Stimulated activated CD4-positive, alpha-beta T cell treated with anti-CD3 and anti-CD28 coated beads, Interleukin-2, amount 100 ng/mL, for 4 hours (primary cell): ENCODE measurements at places on chromosomes 3 and 15.

DNA sequence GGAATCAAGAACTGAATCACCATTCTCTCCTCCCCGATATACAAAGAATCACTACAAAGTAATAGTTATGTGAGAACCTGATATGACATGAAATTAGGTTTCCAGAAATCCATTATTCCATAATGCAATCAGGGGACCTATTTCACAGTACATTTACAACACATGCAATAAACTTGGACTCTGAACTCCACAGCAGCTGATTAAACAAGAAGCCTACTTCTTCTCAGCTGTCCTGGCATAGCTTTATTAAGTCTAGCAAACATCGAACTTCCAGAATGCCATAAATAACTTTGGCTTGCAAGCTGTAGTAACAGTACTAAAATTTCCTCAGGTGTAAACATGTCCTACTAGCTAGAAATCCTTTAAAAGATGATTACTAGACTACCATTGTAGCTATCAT lies 17.8 kb downstream of the PDCD10 start:
- DNase-seq, result no peak

DNA sequence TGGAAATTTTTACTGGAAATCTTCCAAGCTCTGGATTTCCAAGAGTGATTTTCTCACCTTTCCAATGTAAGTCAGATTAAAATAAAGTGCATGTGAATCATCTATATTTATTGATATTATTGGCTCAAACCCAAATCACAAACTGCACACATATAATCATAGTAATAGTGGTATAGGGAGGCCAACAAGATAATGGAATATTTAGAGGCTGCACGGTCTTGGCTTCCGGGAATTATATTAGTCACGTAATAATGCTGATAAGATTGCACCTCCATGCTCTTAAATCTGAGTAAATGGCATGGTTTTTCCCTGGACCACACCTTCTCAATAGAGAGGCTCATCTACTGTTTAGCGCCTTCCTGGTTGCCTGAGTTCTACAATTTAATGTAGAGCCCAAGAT lies 567.1 kb upstream of the NR2F2 start:
- DNase-seq, result no peak

- DNase-seq, result no peak
Observed at GRCh38 chr3:25386686-25387255, 41.3 kb upstream of the RARB start.

- no peak for DNase-seq
Observed at GRCh38 chr3:31763731-31764130, 217.3 kb downstream of the OSBPL10 start.
